Ammon's horn (tissue), 1 donor: ENCODE measurements at places on chromosomes 12 and 14.

DNA sequence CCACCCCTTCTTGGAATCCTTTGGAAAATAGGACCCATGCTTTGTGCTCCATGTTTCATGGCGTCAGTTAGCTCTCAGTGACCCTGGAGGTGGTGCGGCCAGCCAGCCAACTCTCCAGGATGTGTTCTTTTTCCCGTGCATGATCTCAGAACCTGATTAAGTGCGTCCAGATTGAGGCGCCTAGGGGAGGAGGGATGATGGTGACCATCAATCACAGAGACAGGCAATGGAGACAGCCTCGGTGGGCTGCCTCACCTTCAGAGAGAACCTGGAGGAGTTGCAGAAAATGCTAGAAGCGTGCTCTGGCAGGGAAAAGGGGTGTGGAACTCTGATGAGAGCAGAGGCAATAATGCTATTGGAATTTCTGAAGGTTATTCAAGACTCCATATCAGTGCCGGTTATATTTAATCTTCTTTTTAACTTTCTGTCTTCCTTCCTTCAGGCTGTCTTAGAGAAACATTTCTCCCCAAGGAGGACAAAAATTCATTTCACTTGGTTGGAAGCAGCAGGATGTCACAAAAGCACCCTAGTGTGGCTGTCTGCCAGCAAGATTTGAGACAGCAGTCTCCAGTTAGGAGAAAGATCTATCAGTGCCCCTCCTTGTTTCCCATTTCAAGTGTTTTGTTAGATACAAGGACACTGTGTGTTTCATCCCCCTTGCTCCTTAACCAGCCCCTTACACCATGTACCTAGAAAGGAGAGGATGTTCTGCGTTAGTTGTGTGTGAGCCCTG, 53.3 kb upstream of the IGF1 start:
- no peak for DNase-seq

DNA sequence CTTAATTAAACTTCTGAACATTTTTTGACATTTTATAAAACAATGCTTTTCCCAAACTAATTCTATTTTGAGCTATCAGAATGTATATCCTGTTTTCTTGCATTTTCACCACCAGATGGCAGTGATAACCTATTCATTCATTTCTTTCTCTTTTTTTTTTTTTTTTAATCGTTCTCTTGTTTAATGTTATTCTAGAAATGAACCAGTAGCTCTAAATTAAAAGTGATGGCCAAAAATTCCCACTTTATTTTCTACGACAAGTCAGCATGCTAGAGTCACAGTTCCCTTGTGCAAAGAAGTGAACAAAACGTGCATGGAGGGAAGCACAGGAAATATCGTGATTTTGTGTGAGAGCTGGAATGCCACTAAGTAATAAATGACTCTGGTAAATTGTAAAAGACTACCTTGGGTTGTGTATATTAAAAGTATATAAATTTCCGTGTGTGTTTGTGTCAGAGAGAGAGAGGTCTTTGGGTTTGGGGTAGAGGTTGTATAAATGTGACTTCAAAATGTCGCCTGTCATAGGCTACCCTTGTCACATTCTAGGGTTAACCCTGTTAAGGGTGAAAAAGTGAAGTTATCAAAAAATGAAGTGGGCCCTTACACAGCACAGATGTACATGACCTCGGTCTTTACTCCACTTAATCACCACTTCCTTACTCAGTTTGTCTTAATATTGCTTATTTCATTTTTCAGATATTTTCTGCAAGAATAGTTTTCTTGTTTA, 40.4 kb upstream of the LDHB start:
- peak; percentile 31 for DNase-seq

- DNase-seq = no peak
Measured at GRCh38 chr12:67382241-67382871, 113.2 kb downstream of the CAND1 start.

GRCh38 chr12:30533558-30534265, 162.0 kb downstream of the IPO8 start:
- no peak for DNase-seq

DNA sequence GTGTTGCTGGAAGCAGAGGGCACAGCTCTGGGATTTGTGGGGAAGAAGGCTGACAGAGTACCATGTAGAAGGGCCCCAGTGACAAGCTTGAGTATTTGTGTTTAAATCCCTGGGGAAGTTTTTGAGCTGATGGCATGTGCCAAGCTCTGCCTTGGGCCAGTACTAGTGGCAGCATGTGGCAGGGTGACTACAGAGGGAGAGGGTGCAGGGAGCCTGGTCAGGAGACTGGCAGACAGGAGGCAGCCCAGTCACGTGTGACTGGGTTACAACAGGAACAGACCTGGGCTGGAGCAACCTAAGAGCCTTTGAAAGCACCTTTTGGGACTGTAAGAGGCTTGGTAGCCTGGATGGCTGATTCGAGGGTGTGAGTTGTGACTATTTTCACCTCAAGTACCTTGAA, 112.1 kb downstream of the TSPAN9 start:
- no peak for DNase-seq

DNA sequence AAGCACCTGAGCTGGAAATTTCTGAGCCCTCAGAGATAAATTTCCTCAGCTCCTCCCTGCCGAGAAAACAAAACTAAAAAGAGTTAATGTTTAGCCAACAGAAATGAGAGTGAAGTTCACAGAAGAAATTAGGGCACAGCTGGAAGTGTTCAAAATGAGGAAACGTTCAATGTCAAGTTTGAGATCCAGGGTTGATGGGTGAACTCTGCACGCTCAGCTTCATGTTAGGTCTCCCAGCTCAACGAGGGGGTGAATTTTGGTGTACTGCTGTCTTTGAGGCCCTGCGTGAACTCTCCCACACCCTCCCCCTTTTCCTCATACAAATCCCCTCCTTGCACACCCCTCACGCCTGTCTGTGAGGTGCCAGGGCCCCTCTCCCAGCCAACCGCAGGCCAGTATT, 13.3 kb upstream of the OAS3 start:
- DNase-seq = no peak

DNA sequence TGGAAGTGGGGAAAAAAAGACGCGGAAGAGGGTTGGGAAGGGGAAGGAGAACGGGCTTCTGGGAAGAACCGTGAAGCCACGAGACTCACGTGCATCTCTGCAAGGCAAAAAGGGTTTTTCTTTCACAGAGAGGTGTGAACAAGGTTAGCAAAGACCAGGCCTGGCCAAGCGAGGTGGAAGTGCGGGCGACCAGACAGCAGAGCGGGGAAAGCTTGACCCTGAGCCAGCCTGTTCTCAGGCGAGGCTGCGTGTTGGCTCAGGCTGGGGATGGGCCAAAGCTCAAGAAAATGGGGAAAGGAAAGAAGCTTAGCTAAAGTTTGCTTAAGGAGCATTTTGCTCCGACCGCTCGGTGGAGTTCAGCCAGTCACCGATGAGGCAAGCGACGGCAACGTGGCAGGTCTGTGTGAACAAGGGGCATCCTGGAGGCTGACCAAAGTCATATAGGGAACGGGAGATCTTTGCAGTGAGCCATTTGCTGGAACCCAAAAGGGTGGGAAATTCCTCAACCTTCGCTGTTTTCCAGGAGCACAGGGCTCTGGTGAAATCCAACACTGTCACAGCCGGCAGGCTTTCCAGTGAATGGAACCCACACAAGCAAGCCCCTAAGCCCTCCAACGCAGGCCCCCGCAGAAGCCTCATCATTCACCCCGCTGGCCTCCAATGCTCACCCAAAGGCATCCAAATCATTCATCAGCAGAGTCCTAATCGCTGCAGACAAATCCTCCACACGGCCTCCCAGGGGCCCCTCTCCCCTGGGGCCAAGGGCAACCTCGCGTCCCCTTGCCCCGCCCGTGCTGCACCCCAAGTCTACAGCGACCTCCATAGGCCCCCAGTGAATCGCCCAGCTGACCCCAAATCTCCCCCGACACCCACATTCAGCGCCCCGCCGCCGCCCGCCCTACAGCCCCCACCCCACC, 754 bp downstream of the ZNF605 start:
- peak; percentile 40 for DNase-seq

GRCh38 chr12:30602678-30603077, 93.0 kb downstream of the IPO8 start:
- DNase-seq = no peak

- DNase-seq = no peak
Measured at GRCh38 chr12:124571556-124571955, 4.1 kb upstream of the NCOR2 start.
